ENCODE measurements at places on chromosomes 16 and 17. TPM values are rescaled to one million over a fixed set of nuclear protein-coding genes. Genes with fewer than 3 reads are reported as not detected.

Gene ANKRD40CL
- total RNA-seq: not detected

Gene DNAAF8
- 0.08 TPM for total RNA-seq

Gene C16orf78
- not detected for total RNA-seq

Gene HES7
- total RNA-seq: 0.78 TPM

Gene CCT6B
- total RNA-seq: 0.56 TPM

Gene PHB1
- 137 TPM for total RNA-seq

Gene TBC1D3
- not detected for total RNA-seq

Gene WSCD1
- 2.2 TPM for total RNA-seq

Gene EFCAB5
- total RNA-seq: not detected

Gene CIITA
- total RNA-seq: not detected

Gene ERCC4
- 6.7 TPM for total RNA-seq

Gene PRDM7
- 0.16 TPM for total RNA-seq

Gene CDYL2
- total RNA-seq: 6.5 TPM

Gene PSME3
- total RNA-seq: 57.6 TPM

Gene KRT33B
- not detected for total RNA-seq

Gene CDK3
- 0.78 TPM for total RNA-seq

Gene ARL17A
- 7.7 TPM for total RNA-seq

Gene OR1A1
- total RNA-seq: not detected

Gene ZNF594
- total RNA-seq: 1.8 TPM

Gene RNF222
- not detected for total RNA-seq

Gene WNT9B
- not detected for total RNA-seq

Gene TP53TG3C
- not detected for total RNA-seq

Gene NPTX1
- total RNA-seq: 10.1 TPM

Gene CHMP6
- 24.6 TPM for total RNA-seq

Gene SRL
- 1.0 TPM for total RNA-seq

Gene HIC1
- 97.0 TPM for total RNA-seq

Gene SSTR5
- 0.32 TPM for total RNA-seq

Gene MLKL
- 3.0 TPM for total RNA-seq

Gene NRN1L
- total RNA-seq: not detected

Gene MYH3
- total RNA-seq: 13.7 TPM

Gene AOC3
- 1.5 TPM for total RNA-seq

Gene KRT23
- not detected for total RNA-seq

Gene MT1G
- 78.2 TPM for total RNA-seq

Gene GOSR2
- 24.0 TPM for total RNA-seq

Gene HP
- 1.9 TPM for total RNA-seq

Gene SOCS3
- 36.3 TPM for total RNA-seq

Gene OTOA
- not detected for total RNA-seq

Gene C1QL1
- 1.4 TPM for total RNA-seq

Gene GGNBP2
- 36.2 TPM for total RNA-seq

Gene LPO
- not detected for total RNA-seq

Gene TPSG1
- total RNA-seq: not detected

Gene KRTAP2-3
- total RNA-seq: not detected

Gene TBC1D3G
- total RNA-seq: not detected

Gene MYH8
- not detected for total RNA-seq

Gene KIF2B
- not detected for total RNA-seq

Gene CORO1A
- total RNA-seq: 9.1 TPM

Gene HOXB9
- total RNA-seq: not detected

Gene FOXL1
- 38.7 TPM for total RNA-seq

Measured in epithelial cell of alveolus of lung (primary cell).